ENCODE measurements at places on chromosomes 7 and 10. TPM values are rescaled to one million over a fixed set of nuclear protein-coding genes. Genes with fewer than 3 reads are reported as not detected.

Gene FAM25A
- polyA plus RNA-seq: 4.3 TPM

Gene SYNPO2L
- polyA plus RNA-seq: 0.48 TPM

Gene GPER1
- polyA plus RNA-seq: 9.1 TPM

Gene ECHS1
- polyA plus RNA-seq: 126 TPM

Gene WNT8B
- polyA plus RNA-seq: 0.97 TPM

Gene UTF1
- not detected for polyA plus RNA-seq

Gene EIF5AL1
- polyA plus RNA-seq: 0.91 TPM

Gene SHTN1
- polyA plus RNA-seq: 8.8 TPM

Gene WNT16
- 0.07 TPM for polyA plus RNA-seq

Gene C7orf33
- not detected for polyA plus RNA-seq

Gene RPP38
- polyA plus RNA-seq: 15.7 TPM

Gene CCDC136
- polyA plus RNA-seq: 5.3 TPM

Gene PPP1R17
- polyA plus RNA-seq: 6.2 TPM

Gene EGR2
- 2.3 TPM for polyA plus RNA-seq

Gene TRPV5
- polyA plus RNA-seq: not detected

Gene UCMA
- not detected for polyA plus RNA-seq

Gene TDRD1
- 0.04 TPM for polyA plus RNA-seq

Gene FOXI2
- polyA plus RNA-seq: 0.03 TPM

Gene CDHR3
- 0.79 TPM for polyA plus RNA-seq

Gene ERVW-1
- not detected for polyA plus RNA-seq

Gene RPA3
- 31.4 TPM for polyA plus RNA-seq

Gene PLCE1
- 0.94 TPM for polyA plus RNA-seq

Gene STYXL1
- 82.0 TPM for polyA plus RNA-seq

Gene CFAP70
- 40.8 TPM for polyA plus RNA-seq

Gene GARIN1A
- polyA plus RNA-seq: 4.8 TPM

Gene RTKN2
- polyA plus RNA-seq: 0.07 TPM

Gene CALN1
- 8.6 TPM for polyA plus RNA-seq

Gene GNAT3
- polyA plus RNA-seq: not detected

Gene ZNF853
- 2.0 TPM for polyA plus RNA-seq

Gene FIGNL1
- 7.9 TPM for polyA plus RNA-seq

Gene LANCL2
- 10.5 TPM for polyA plus RNA-seq

Gene AMPH
- polyA plus RNA-seq: 1.7 TPM

Gene CLCN1
- 0.32 TPM for polyA plus RNA-seq

Gene NEUROG3
- 0.07 TPM for polyA plus RNA-seq

Gene AGAP3
- polyA plus RNA-seq: 111 TPM

Gene C10orf53
- not detected for polyA plus RNA-seq

Gene C10orf62
- 0.26 TPM for polyA plus RNA-seq

Gene ZC3HAV1L
- polyA plus RNA-seq: 3.4 TPM

Gene AMZ1
- polyA plus RNA-seq: 0.32 TPM

Gene EFCAB10
- 0.10 TPM for polyA plus RNA-seq

Gene ANLN
- polyA plus RNA-seq: 2.7 TPM

All from adrenal gland (tissue), 19 donors.